ENCODE measurements at places on chromosomes 6 and 20.

DNA sequence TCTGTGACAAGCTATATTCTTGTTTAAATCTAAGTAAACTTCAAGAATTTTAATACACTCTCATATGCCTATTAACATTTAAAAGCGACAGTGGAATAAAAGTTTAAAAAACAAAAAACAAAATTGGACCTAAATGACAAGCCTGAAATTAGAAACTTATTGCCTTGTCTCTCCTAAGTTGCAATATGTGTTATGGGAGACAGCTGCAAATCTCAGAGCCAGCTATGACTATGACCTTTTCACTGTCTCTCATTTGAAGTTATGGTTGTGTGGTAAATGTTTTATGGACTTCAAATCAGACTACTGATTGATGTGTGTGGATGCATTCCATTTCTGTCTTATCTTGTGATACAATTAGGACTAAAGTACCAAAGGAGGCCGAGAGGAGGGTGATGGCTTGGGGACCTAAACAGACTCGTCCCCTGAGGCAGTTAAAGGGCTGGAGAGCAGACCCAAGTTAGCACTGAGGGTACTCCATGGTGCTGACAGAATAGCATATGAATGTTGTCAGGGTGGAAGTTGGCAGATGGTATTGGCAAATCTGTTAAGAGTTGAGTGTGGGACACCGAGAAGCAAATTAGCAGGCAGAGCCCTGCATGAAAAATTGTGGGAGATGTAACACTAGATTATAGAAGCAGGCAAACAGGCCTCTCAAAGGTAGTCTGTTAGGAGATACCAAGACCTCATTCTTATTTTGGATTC, 930.1 kb upstream of the MAN1A1 start:
- DNase-seq, result no peak

- DNase-seq, result no peak
Observed at GRCh38 chr20:483815-484644, 21.7 kb upstream of the TBC1D20 start.

DNA sequence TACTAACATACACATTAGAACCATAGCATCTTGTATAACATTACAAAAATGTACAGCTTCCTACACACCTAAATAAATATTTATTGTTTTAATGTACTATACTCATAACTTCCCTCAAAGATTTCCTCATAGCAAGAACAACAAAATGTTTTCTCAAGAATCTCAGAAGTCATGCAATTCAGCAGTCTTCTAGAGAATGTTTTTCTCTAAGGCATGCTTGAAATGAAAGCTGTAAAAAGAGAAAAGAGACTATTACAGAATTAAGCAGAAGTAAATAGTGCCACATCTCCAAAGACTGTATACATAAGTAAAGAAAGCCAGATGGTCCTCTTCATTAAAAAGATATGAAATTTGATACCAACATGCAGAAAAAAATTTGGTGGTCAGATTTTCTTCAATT, 672.2 kb downstream of the EPM2A start:
- no peak for DNase-seq

- no peak for DNase-seq
Observed at GRCh38 chr6:16898640-16899396, 137.6 kb upstream of the ATXN1 start.

GRCh38 chr6:3006476-3006875, 6.8 kb downstream of the NQO2 start:
- no peak for DNase-seq

DNA sequence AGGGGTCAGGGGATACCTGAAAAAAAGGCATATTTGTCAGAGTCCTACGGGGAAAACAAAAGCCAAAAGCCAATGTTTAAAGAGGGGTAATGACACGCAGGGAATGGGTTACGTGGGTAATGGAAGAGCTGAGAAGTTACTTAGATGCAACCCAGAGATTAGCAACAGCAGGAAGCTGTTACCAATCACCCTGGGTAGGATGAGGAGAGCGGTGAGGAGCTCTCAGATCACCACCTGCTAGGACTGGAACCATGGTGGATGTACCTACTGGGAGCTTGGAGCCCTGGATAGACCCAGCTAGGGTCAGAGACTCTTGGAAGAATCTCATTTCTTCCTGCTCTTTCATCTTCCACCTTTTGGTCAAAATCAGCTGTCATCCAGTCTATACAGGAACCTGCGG, 51.2 kb upstream of the RNF24 start:
- no peak for DNase-seq

GRCh38 chr6:160462551-160463109, 114.5 kb downstream of the SLC22A3 start:
- DNase-seq, result peak; percentile 82

- DNase-seq, result no peak
Observed at GRCh38 chr20:54174457-54175175, 830 bp upstream of the CYP24A1 start.

DNA sequence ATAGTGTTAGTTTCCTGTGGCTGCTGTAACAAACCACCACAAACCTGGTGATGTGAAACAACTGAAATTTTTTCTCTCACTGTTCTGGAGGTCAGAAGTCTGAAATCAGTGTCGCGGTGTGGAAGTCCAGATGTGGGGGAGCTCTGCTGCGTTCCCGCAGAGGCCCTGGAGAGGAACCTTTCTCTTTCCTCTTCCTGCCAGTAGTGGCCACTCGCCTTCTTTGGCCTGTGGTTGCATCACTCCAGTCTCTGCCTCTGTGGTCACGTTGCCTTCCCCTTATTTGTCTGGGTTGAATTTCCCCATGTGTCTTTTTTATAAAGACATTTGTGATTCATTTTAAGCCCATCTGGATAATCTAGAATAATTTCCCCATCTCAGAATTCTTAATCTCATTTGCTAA, 295.5 kb upstream of the FLRT3 start:
- DNase-seq, result no peak

DNA sequence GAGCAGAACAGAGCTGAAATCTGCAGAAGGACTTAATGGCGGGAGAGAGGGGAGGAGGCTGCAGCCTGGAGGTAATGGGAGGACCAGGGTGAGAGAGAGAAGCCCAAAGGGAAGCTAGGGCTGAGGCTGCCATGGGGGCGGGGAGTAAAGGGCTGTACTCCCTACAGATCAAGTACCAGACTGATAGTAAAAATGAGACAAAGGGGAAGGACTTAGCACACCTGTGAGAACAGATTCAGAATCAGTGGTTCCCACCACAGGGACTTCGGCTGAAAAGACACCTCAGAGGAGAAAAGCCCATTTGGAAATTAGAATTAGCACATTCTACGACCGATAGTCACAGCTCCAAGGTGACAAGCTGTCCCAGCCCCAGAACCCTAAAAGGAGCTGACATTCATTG, 6.4 kb upstream of the TBXT start:
- no peak for DNase-seq

GRCh38 chr6:43798688-43799444, 28.9 kb downstream of the VEGFA start:
- peak; percentile 58 for DNase-seq

- no peak for DNase-seq
Observed at GRCh38 chr6:30880698-30881252, 3.5 kb upstream of the DDR1 start.

DNA sequence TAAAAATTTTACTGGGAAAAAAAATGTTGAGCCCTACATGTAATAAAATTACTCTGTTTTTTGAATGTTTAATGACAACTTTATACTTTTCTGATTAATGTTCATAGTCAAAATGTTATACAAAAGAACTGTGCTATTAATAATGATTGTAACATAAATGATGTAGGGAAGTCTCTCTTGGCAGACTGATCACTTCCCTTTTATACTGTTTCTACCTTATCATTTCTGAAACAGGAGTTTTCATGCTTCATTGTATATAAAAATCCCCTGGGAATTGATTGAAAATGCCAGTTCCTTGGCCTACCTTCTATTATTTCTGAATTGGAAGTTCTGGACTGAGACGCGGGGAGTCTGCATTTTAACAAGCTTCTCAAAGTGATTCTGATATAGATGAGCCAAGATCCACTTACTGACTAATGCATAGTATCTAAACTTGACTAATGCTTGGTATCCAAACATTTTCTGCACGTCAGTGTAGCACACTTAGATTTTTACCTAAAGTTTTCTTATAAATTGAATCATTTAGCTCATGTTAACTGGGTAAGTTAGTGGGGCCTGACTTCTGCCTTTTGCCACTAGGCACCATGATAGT, 7.2 kb upstream of the HDAC2 start:
- DNase-seq, result no peak

DNA sequence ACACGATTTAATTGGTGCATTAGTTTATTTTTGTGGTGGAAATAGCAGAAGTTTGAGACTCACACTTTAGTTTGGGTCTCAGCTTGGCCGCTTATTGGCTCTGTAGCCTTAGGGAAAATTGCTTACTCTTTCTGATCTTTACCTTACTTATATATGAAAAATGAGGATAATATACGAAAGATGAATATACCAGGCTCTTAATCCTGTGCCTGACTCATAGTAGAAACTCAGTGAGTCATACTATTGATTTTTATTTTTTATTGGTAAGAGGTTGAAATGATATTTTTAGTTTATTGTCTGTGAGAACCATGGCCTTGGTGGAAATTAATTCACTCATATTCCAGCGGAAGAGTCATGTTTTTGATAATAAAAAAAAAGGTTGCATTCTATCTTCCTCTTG, 11.2 kb downstream of the DOK5 start:
- DNase-seq, result no peak

- no peak for DNase-seq
Observed at GRCh38 chr6:167704396-167704901, 122.3 kb upstream of the AFDN start.

GRCh38 chr20:1214838-1215261, 11.0 kb upstream of the RAD21L1 start:
- DNase-seq, result no peak

DNA sequence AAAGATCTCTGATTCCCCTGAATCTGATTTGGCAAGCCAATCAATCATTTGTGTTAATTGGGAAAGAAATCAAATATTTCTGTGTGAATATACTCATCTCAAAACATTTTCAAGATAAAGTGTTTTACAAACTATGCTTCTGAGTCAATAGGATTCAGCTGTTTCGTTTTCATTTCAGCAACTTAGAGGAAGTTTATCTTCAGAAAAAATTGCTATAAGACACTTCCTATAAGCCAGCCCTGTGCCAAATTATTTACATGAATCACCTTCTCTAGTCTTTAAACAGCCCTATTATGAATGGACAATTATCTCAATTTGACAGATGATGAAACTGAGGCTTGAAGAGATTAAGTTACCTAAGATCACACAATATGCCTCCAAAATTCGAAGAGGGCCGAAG, 10.9 kb downstream of the DEFB129 start:
- no peak for DNase-seq

DNA sequence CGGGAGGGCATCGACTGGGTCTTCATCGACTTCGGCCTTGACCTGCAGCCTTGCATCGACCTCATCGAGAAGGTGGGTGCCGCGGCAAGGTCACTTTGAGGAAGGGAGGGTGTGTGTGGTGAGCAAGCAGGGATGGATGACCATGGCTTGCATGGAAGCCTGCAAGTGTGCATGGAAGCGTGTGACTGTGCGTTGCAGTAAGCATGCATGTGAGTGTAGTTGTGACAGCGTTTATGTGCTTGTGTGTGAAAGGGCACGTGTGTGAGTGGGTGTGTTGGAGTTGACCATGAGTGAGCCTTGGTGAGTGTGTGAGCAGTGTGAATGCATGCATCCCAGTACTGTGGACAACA, 32.5 kb downstream of the MYH7B start:
- DNase-seq, result no peak

DNA sequence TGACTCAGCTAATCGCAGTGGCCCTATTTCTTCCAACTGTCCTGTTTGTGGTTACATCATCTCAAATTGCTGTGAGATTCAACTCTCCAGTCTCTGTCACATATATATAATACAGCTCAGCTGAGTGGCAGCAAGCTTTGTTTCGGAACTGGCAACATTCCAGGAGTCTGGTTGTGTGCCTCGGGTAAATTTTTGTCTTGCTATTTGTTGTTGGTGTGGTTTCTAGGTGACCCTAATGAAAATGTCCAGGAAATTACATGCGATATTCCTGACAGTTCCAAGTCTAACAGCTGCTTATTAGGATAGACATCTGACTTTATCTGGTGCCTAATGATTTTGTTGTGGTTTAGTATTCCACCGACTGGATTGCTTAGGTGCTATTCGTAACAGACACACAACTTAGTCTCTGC, 581.8 kb downstream of the CD109 start:
- DNase-seq, result peak; percentile 18

DNA sequence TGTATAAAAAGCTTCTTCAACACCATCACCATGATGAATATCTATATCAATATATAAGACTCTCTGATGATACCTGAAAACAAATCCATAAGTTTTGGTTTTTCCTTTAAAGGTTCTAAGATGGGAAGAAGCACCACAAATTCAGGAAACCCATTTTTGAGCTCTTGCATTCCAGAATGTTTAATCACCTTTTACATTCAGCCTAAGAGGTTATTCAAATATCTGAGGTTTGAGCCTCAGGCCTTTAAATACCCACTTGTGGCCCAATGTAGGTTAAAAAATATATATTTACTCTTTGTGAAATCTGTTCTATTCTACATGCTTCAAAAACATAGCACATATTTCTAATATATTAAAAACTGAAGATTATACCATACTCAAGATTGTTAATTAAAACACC, 17.6 kb downstream of the HDAC2 start:
- DNase-seq, result no peak

DNA sequence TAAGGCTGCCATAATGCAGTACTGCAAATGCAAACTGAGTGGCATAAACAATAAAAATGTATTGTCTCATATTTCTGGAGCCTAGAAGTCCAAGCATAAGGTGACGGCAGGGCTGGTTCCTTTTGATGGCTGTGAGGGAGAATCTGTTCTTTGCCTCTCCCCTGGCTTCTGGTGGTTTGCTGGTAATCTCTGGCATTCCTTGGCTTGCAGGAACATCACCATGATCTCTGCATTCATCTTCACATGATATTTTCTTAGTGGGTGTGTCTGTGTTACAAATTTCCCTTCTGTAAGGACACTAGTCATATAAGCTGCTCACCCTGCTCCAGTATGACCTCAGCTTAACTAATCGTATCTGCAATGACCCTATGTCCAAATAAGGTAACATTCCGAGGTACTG, 1104.2 kb upstream of the CITED2 start:
- DNase-seq, result no peak

GRCh38 chr6:84492241-84493165, 265.1 kb upstream of the CEP162 start:
- DNase-seq, result no peak

DNA sequence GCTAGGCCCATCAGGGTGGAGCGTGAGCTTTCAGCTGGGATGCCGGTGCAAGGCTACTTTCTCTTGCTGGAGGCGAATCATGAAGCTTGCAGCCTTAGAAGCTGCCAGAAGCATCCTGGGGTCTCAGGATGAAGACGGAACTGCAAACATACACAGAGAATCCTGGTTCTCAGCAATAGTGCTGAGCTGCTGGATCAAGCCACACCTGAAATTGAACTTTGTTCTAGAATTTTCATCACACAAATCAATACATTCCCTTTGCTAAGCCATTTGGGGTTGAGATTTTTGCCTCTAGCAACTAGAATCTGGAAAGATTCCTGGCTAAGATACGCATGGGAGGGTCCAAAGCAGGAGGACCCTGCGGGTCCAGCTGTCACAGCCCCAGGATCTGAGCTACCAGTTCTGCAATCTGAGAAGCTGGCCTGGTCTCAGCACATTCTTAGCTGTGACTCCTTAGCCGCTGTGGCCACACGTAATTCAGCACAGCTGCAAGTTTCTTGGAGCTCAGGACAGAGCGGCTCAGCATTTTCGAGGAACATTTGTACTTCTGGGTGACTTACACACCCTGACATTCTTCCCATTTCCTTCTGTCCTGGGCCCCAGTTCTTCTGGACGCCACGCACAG, 6.6 kb upstream of the ARFGAP1 start:
- no peak for DNase-seq

- no peak for DNase-seq
Observed at GRCh38 chr6:49329186-49329585, 133.9 kb downstream of the MMUT start.
